M059J (cell line): ENCODE measurements at places on chromosomes 1 and 21.

GRCh38 chr21:43721206-43721605 lies 2.3 kb downstream of the PDXK start:
- no peak for DNase-seq

DNA sequence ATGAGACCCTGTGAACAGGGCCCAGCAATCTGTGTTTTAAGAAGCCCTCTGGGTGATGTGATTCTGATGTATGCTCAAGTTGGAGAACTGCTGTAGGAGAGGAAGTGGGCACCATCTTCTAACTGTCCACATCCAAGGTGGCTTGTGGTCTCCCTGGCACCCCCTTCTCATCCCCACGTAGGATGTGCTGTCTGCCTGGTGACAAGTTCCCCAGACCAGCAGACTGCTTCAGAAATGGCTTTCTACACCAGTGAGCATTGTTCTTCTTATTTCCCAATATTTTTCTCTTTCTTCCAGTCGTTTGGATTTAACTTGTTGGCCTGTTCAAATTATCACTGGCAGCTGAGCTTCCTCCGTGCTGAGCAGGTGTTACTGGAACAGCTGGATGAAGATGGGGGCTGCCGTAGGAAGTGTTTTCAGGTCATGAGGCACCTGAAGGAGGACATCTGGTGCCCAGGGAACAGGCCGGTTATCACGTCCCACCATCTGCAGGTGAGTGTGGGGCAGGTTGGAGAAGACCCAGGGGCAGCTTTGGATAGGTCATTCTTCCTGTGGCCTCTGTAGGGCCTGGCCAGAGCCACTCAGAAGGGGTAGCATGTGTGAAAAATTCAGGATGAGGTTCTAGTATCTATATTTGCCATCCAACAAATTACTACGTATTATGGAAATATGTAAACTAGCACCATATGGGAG lies 16.8 kb downstream of the MAB21L3 start:
- DNase-seq = no peak

DNA sequence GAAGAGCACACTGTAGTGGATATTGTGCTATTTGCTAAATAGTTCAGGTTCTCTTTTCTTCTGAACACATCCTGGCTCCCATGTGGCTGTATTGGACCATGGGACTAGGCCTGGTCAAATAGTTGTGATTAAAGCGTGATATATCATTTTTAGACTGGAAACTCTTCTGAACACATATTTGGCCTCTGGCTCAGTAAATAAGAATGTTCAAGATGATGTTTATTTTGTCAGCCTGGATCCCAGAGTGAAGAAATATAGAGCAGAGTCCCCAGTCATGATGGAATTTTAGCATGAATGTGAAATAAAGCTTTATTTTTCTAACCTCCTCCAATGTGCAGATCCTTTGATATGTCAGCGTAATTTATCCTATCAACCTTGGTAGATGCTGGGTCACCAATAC lies 542.6 kb downstream of the ADGRL2 start:
- DNase-seq = no peak

GRCh38 chr1:27967884-27968466 lies 8.2 kb downstream of the XKR8 start:
- no peak for DNase-seq

DNA sequence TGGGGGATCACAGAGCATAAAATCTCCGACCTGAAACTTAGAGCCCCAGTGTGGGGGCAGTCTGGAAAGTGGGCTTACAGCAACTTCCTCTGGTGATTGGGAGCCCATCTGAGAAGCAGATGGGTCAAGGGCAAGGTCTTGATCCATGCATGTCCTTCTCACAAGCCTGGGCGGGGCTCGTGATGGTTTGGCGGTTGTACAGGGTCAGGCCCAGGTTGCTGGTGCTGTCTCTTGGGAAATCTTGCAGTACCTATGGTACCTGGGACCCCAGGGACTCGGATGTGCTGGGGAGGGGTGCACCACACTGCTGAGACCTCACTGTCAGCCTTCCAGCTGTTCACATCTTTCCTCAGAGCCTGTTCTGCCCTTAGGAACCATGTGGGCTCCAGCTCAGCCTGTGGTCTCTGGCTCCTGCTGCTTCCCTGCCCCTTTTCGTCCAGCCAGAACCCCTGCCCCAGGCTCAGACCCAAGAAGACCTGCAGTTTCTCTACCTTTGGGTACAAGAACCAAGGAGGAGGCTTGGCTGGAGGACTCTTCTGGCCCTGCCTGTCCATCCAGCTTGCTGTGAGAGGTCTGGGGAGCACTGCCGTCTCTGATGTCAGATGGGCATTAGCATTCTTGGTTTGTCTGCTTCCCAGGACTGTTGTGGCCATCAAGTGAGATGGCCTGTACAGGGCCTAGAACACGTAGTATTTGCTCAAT lies 24.5 kb downstream of the WNT4 start:
- DNase-seq = no peak

DNA sequence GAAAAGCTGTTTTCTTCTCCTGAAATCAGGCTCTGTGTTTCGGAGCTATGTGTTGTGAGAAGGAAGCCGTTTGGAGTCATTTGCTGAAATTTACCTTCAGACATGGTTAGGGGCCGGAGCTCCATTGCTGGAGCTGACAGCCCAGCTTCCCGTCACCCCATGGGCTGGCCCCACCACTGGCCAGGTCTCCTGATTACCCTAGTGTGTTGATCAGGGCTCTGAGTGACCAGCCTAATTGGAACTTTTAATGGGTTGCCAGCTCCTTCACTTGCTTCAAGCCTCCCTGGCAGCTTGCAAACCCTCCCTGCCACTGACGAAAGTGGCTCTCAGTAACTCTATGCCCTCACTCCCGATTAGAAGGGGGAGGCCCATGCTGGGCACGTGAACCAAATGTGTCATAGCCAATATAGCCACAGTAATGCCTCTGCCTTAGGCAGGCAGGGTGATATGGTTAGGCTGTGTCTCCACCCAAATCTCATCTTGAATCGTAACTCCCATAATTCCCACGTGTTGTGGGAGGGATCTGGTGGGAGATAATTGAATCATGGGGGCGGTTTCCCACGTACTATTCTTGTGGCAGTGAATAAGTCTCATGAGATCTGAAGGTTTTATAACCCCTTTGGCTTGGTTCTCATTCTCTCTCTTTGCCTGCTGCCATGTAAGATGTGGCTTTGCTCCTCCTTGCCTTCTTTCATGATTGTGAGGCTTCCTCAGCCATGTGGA lies 224.1 kb downstream of the TRABD2B start:
- no peak for DNase-seq

GRCh38 chr21:37710546-37711285 lies 205.5 kb downstream of the KCNJ6 start:
- peak; percentile 35 for DNase-seq

DNA sequence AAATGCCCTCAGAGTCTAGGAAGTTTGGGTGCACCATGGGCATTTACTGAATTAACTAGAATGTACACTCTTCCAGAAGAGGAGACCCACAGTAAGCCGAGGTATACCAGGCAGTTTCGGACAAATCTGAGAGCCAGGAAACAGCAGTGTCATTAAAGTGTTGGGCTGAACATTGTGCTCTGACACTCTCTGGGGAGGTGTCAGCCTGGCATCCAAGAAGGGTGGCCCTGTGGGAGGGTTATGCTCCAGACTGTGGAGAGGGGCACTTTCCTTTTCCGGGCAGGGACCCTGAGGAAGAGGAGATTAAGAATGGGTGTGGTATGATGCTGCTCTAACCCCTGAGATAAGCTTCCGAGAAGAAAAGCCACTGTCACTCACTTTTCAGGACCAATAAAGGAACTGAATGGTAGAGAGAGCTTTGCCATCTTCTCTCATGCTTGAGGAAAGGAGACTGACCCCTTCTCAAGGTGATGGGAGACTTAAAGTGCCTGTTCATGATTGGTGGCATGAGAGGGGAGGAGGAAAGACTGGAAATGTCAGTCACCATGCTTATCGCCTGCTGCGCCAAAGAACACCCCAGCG lies 98.2 kb downstream of the UCK2 start:
- DNase-seq = no peak

- no peak for DNase-seq
Measured at GRCh38 chr1:227572752-227573151, 9.4 kb downstream of the ZNF678 start.

DNA sequence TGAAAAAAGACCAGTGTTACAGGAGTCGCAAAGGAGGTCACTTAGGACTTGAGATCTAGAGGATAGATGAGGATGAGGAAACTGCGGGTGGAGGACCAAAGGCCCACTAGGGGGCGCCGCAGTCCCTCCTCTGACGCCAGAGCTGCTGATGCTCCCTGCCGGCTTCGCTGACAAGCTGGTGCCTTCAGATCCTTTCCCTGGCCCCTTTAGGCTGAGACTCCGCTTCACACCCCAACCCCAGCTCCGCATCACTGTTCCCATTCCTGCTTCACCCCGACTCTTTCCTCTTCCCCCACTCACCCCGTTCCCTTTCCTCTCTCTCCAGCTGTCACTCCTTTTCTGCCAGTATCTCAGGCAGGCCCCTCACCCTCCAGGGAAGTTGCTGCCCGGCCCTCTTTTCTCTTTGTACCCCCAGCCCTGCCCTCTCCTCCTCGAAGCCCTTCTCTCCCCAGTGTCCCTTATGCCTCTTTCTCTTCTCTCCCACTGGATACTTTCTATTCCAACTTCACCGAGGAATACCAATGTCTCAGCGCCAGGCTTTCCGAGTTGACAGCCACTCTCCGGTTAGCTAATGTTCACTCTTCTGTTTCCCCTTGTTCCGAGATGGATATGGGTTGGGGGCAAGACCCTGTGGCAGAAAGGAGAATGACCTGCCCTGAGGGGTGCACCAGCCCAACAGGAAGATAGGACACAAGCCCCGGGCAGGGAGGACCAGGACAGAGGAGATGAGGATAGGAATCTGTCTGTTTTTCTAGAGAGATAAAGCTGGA lies 4.5 kb downstream of the KCNJ9 start:
- DNase-seq = peak; percentile 58

DNA sequence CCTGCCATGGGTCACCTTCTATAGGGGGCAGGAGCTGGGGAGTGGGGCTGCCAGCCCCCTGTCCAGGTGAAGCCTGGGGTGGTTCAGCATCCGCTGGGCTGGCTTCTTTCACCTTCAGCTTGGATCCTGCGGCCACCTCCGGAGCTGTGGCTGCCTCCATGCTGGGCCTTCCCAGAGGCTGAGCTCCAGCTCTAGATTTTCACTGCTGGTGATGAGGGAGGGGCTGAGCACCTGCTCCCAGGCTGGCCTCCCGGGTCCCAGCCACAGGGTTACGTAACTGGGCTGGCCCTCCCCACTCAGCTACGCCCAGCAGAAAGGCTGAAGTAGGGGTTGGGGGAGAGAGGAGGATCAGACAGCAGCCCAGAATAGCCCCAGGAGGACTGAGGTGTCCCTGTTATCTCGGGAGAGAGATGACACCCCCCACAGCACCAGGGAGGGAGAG lies at the start of gene MYBPHL:
MYBPHL (minus strand) TSS at position 180 of the 442 bp plus-strand sequence; CDS start at position 160, 20 bp downstream.
- DNase-seq = no peak

GRCh38 chr1:36567601-36568341 lies 85.1 kb upstream of the CSF3R start:
- no peak for DNase-seq

DNA sequence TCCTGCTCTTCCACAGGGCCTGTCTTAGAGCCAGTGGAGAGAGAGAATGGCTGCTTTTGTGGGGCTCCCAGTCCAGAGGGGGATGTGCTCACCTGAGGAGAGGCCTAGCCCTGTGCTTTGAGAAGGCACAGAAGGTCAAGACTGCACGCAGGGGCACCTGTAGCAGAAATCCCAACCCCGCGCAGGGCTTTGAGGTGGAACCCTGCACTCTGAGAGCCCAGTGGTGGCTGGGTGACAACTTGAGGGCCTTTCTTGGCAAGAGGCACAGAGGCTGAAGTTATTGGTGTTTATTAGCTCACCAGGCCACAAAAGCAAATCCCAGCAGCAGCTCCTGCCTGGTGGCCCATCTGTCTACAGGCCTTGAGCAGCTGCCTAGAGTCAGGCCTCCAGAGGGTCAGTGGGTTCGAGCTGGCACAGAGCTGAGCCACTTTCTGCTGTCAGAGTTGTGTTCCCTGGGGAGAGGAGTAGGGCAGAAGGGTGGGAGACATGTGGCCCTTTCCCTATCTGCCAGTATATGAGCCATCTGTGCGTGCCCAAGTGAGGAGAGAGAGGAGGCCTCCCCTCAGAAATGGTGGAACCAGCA lies 31.4 kb downstream of the SZRD1 start:
- DNase-seq = no peak

DNA sequence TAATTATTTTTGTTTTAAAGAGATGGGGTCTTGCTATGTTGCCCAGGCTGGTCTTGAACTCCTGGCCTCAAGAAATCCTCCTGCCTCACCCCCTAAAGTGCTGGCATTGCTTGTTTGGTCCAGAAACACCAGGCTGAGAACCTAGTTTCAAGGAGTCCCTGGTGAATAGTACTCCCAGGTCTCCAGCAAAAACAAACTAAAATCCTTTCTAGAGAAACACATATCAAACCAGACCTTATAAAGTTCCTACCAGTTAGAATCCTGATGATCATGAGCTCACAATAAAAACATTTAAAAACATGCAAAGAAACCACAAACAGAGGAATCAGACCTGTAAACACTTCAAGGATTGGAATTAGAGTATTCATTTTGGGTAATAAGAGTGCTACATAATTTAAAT lies 34.4 kb upstream of the PADI1 start:
- DNase-seq = peak; percentile 90

DNA sequence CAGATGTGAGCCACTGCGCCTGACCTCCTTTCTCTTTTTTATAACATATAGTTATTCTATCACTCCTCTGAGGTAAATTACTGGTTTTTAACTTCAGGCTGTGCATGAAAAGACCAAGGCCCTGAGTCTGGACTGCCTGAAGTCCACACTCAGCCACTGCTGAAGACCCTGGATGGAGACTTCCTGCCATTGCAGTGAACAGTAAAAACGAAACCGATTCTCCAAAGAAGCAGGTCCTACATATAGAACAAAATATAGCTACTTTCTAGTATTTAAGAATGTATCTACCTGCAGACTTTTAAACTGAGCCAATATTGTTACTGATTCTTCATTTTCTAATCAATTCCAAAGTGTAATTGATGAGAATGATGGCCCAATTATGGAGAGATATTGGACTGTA lies 232.8 kb downstream of the CHRM3 start:
- no peak for DNase-seq

- DNase-seq = no peak
Measured at GRCh38 chr1:71693581-71693980, 588.8 kb downstream of the NEGR1 start.

DNA sequence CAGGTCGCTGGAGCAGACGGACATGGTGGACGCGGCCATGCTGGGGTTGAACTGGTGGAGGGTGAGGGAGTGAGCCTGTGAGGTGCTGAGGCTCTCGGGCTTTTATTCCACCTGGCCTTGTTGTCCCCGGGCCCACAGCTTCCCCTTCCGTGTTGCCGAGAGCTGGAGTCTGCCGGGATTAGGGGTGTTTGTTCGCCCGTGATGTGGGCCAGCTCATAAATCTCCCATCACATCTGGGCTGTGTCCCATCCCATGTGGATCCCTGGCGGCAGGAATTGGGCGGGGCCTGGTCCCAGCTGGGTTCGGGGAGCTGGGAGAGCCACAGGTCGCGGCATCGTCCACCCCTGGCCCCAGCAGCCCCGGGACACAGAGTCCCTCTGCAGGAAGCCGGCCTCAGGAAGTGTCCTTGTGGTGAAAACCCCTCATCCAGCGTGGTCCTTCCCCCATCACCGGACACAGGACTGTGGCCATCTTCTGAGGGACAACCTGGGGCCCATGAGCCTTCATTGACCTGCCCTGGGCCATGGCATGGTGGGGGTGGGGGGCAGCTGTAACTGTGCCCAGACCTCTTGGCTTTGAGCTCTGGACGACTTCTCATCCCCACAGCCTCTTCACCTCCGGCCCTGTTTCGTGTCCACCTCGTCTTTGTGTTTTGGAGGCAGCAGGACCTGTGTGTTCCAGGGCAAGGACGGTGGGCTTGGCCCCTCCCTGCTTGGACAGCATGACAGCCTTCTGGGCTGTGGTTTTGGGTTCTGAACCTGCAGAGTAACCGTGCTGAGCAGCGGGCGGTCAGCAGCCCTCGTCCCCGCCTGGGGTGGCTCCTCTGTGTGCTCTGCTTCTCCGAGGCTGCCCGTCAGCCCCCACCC lies at the start of gene KRTAP10-6:
KRTAP10-6 (minus strand) TSS at position 60 of the 866 bp plus-strand sequence; CDS start at position 39, 21 bp downstream.
- DNase-seq = no peak
